ENCODE measurements at places on chromosomes 7 and 10. TPM values are rescaled to one million over a fixed set of nuclear protein-coding genes. Genes with fewer than 3 reads are reported as not detected.
A peak's percentile ranks its signal among the peaks of the same experiment; 100 is the strongest.

KLF14 gene
- not detected for polyA plus RNA-seq

DNA sequence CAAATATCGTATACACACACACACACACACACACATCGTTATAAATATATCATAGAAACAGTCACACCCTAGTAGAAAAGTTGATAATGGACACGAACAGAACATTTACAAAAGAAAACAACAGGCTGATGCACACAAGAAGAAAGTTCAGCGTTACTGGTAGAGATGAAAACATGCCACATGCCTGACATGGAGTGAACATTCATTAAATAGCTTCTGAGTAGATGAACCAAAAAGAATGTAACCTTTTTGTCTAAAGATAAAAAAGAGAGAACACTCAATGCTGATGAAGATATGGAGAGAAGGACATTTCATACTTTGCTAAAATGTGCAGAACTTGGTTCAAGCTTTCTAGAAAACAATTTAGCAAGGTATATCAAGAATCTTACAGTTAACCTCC, 173.4 kb upstream of the KLF14 start:
- no peak for DNase-seq

DNA sequence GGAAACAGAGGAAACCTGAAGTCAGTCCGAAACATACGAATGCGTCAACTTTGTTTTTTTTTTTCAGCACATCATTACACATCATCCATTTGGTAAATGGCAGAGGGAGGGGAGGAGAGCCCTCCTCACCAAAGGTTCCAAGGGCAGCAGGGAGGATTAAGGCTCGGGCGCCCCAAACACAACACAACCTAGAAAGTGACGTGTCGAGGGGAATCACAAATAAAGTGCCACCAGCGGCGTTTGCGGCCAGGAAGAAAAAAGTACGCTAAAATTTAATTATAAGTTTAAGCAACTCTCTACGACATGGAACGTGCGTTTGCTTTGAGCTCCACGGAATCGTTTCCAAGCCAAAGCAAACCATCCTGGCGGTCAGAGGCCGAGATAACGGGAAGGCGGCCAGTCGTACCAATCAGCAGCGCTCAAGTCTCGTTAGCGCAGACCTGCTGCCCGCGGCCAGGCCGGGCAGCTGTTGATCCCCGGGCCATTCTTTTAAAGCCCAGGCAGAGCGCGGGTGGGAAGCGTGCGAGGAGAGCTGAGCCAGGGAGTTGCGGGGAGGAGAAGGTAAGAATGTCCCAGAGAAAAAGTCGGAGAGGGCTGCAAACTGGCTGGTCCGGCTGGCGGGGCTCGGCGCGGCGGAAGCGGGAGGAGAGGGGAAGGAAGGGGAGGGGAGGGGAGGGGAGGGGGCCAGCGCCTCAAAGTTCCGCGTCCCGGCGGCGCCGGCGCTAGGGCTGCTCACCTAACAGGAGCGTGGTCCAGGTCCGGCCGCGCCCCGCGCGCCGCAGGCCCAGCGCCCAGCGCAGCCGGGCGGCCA, 719 bp downstream of the DPY19L1 start:
- no peak for DNase-seq

GRCh38 chr7:33108554-33109004, 625 bp downstream of the RP9 start:
- DNase-seq, result no peak

- no peak for DNase-seq
Observed at GRCh38 chr10:72729528-72729927, 37.6 kb downstream of the MCU start.

OR2A5 gene
- not detected for polyA plus RNA-seq

- no peak for DNase-seq
Observed at GRCh38 chr7:149850007-149850594, 11.9 kb downstream of the ZNF862 start.

TMEM72 gene
- not detected for polyA plus RNA-seq

GRCh38 chr7:155279787-155280445, 17.8 kb upstream of the INSIG1 start:
- DNase-seq, result no peak

GRCh38 chr7:149598721-149599308, 101.2 kb upstream of the ZNF746 start:
- no peak for DNase-seq

DNA sequence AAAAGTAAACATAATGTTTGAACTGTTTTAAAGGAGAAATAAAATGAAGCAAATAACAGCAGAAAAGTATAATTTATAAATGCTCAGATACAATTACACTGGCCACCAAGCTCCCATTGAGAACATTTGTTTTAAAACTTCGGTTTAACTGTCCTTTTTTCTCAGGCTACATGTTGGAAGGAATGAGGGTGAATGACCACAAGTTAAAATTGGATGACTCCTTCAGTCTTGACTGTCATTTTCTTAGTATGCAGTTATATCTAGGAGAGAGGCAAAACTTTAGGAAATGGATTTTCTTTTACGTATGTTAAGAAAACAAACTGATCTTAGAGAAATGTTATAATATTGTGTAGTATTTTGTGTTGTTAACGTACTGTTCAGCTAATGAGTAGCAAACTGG, 5.0 kb downstream of the TRIM24 start:
- no peak for DNase-seq

- no peak for DNase-seq
Observed at GRCh38 chr7:136347488-136347887, 370.3 kb upstream of the MTPN start.

- no peak for DNase-seq
Observed at GRCh38 chr10:44199267-44199666, 185.6 kb downstream of the CXCL12 start.

NKX1-2 gene
- not detected for polyA plus RNA-seq

DNA sequence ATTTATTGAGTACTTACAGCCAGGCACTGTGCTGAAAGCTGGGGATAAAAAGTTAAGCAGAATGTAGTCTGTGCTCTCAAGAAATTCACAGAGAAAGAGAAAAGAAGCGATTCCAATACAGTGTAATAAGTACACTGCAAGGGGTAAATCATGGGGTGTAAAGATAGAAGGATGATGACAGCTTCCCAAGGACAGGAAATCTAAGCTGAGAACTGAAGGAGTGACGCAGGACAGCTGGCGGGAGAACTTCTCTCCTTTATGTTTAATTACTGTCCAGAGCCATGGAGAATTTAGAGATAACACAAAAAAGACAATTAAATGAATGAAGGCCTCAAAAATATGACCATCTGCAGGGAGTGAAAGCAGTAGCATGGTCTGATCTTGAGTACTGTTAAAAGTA, 34.8 kb downstream of the C7orf33 start:
- DNase-seq, result no peak

- DNase-seq, result no peak
Observed at GRCh38 chr7:1329966-1330800, 97.5 kb downstream of the UNCX start.

NEUROD6 gene
- not detected for polyA plus RNA-seq

DNA sequence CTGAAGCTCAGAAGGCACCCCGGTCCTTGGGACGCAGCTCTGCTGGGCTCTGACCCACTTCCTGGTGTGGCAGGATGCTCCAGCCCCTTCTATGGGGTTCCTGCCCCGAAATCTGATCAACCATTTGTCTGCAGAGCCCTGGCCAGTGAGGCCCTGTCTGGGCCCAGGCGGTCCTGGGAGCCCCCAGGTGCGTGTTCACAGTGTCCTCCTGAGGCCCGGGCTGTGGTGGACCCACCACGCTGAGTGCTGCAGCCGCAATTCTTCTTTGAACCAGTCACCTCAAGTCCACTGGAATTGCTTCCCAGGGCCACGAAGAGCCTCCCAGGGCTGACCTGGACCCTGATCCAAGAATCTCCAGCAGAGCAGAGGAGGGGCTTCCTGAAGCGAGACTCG, 19.1 kb downstream of the KNDC1 start:
- no peak for DNase-seq

GRCh38 chr7:123242467-123243092, 42.8 kb upstream of the SLC13A1 start:
- no peak for DNase-seq

VSIR gene
- polyA plus RNA-seq, result 22.1 TPM

- peak; percentile 18 for DNase-seq
Observed at GRCh38 chr7:31986878-31987518, 83.2 kb downstream of the PDE1C start.

- no peak for DNase-seq
Observed at GRCh38 chr7:82098414-82098813, 328.6 kb upstream of the HGF start.

DNA sequence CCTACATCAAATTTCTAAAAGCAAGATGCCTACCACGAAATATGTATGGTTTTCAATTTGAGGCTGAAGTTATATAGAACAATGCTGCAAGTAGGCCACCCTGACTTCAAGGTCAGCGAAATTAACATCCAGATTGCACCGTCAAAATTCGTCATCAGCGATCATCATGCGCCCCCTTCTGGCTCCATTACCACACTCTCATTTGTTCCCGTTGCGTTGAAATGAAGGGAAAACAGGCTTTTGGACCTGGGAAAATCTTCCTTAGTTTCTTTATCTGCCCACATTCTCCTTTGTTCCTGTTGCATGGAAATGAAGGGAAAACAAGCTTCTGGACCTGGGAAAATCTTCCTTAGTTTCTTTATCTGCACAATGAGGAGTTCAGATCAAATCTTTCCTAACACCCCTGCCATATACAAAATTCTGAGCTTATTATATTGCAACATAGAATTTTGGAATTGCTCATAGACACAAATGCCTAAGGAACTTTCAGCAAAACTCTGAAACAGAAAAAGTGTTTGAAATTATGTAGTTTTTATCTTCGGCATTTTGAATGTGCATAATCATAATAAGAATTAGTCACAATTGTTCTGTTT, 98.2 kb upstream of the PRKCQ start:
- DNase-seq, result no peak

GPER1 gene
- polyA plus RNA-seq, result 1.8 TPM

SSC4D gene
- 0.45 TPM for polyA plus RNA-seq

- no peak for DNase-seq
Observed at GRCh38 chr10:120477743-120478141, 20.7 kb downstream of the PLPP4 start.

Measured in AG04450 (cell line).